MM.1S (cell line): ENCODE measurements at places on chromosomes 1 and 21.

GRCh38 chr1:197127246-197127912 is 19.1 kb downstream of the ASPM start:
- DNase-seq = no peak

GRCh38 chr21:34129901-34130715 is 56.7 kb downstream of the MRPS6 start:
- no peak for DNase-seq

DNA sequence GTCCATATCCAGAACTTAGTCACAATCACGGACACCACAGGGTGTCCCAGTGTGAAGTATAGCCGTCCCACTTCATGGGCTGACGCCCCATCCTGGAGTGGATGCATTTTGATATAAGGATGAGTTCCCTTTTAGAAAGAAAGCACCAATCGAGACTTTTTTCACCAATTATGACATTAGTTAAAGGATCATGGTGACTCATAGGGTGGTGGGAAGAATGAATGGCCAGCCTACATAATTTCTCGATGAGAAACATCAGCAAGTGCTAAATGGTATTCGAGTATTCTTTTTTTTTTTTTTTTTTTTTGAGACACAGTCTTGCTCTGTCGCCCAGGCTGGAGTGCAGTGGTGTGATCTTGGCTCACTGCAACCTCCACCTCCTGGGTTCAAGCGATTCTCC is 38.5 kb upstream of the USP1 start:
- DNase-seq = no peak

DNA sequence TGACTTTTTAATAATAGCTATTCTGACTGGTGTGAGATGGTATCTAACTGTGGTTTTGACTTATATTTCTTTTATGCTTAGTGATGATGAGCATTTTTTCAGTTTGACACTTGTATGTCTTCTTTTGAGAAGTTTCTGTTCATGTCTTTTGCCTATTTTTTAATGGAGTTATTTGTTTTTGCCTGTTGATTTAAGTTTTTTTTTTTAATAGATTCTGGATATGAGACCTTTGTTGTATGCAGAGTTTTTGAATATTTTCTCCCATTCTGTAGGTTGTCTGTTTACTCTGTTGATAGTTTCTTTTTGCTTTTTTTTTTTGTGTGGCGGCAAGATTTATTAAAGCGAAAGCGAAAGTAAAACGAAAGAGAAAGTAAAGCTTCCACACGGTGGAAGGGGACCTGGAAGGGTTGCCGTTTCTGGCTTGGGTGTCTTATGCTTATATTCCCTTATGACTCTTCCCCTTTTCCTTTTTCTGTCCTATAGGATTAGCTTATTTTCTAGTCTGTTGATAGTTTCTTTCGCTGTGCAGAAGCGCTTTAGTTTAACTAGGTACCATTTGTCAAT is 67.6 kb downstream of the TBX19 start:
- peak; percentile 83 for DNase-seq

DNA sequence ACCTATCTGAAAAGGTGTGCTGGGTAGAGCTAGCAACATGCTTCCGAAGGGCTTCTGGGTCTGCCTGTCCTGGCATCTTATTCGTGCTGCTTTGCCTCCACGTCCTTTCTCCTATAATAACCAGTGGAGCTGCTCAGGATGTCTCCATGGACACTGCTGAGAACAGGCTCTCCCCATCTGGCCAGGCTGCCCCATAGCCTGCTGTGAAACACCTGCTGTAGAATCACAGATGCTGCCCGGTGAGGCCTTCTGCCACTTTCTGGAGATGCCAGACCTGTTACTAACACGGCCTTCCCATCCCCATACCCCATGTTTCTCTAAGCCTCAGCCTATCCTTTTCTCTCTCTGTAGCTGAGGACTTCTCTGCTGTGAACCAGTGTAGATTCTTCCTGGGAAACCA is 120.5 kb downstream of the IER5 start:
- DNase-seq = no peak

- no peak for DNase-seq
Observed at GRCh38 chr21:45639206-45640000, 4.1 kb upstream of the PCBP3 start.

DNA sequence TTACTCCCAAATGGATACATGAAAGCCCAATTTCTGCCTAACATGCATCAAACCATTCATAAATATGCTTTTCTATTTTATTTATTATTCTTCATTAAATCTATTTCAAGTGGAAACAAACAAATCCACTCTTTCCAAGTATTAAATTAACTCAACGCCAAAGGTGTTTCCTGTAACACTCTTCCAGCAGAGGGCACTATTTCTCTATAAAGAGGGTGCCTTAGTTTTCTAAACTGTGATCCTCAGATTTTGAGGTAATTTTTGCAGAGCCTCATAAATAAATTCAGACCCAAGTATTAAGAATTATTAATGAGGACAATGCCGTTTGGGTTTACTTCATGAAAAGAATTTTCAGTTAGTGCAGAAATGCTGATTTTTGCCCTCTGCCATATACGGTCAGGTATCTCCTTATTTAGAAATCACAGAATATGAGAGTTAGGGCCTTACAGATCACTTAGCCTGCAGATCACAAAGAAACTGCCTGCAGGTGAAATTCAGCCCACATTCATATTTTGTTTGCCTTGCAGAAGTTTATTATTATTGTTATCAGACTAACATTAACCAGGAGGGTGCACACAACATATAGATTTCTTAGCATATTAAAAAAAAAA is 40.1 kb upstream of the MYSM1 start:
- peak; percentile 68 for DNase-seq

DNA sequence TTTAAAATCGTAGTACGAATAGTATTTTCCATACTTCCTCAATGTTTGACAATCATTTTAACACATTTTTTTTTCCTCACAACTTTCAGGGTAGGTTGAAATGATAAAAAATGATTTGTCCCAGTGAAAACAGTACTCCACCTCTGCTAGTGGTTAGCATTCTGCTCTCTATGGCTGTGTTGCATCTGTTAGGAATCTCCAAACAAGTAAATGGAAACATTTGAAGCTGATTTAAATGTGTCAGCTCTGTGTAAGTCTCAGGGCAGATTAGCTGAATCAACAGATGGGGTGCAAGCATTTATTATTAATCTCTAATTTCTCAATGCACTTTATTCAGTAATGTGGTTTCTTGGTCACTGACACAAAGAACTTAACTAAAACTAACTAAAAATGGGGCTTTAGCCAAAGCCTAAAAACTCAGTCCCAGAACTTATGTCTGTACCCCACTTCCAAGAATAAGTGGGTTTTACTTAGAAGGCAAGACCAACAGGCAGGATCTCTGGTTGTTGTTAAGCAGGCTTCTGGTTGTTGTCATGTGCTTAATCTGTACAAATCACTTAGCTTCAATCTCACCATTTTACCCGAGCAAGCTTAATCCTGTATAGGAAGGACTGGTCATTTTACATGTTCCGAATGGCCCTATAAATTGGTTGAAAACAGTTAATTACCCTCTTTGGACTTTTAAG is 67.8 kb downstream of the PRRX1 start:
- no peak for DNase-seq

GRCh38 chr1:212089560-212090163 is 54.1 kb downstream of the DTL start:
- no peak for DNase-seq

DNA sequence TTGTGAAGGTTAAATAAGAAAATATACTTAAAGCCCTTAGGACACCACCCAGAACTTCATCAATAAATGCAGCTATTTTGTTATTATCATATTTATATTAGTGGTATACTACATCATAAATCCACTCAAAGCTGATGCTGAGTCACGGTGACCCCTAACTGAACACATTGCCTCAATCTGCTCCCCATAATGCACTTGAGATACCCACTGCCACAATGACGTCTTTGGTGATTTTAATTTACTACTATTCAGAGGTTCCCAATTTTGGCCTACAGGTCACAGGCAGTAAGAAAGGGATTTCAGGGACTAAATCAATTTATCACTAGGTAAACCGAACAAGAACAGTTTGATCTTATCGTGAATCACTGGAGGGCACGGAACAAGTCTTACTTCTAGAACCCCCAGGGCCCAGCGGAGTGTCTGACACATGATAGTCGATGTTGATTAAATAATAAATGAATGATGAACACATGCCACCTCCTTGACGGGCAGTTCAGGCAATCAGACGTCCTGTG is 493 bp upstream of the CHD1L start:
- DNase-seq = no peak

DNA sequence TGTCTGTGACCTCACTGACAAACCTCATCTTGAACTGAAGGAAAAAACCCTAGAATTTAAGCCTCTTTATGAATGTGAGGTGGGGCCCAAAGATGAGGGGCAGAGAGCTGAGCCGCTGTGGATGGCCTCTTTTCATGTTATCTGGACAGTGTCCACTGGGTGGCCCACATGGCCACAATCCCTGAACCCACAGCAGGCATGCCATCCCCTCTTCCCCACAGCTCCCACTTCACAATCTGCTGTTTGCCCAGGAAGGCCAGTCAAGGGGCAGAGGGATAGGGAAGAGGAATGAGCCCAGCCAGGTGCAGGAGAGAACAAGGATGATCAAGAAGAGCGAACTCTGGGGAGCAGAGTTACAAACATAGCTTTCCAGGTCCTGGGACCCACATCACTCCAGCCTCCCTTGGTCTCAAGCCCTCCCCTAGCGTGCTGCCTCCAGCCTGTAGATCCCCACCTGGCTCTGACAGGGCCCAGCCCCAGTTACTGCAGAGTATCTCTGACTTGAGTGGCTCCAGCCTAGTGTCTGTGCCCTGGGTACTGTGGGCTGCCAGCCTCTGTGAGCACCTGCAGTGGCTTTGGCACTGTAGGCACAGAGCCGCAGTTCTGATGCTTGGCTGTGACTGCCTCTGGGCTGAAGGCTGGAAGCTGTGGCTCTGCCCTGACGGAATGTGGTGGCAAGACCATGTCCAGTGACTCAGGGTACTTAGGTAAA is 1.9 kb upstream of the SLFNL1 start:
- DNase-seq = no peak

GRCh38 chr1:168135921-168136708 is 615 bp downstream of the GPR161 start:
- no peak for DNase-seq

DNA sequence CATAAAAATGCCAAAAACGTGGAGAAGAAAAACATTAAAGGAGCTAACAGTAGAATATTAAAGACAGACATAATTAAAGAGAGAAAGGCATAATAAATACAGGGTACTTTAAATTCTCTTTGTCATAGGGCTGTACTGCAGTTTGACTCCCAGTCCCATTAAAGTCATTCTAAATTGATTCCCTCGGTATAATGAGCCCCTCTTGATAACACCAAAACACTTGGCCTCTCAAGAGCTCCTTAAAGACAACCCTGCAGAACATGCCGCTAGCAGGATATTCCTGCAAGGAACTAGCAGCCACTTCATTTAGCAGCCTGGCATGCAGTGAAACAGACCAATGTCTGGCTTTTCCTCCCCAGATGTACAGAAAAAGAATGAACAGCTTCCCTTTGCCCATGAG is 273.8 kb upstream of the ESRRG start:
- DNase-seq = no peak

DNA sequence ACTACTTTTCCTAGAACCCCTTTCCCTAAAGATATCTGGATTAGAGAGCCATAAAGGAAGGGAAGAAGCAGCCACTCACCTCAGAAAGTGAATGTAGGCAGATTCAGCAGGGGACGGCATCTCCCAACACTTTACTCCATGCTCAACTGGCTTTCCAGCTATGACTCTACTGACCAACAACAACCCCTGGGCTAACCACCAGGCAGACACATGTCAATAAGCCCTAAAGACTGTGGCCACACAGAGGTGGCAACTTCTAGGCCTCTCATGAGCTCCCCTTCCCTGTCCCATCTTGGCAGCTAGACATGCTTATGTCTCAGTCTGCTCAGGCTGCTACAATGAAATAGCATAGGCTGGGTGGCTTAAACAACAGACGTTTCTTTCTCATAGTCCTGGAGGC is 214.0 kb upstream of the ZP4 start:
- no peak for DNase-seq

GRCh38 chr1:44367944-44368343 is 12.9 kb upstream of the ERI3 start:
- no peak for DNase-seq

DNA sequence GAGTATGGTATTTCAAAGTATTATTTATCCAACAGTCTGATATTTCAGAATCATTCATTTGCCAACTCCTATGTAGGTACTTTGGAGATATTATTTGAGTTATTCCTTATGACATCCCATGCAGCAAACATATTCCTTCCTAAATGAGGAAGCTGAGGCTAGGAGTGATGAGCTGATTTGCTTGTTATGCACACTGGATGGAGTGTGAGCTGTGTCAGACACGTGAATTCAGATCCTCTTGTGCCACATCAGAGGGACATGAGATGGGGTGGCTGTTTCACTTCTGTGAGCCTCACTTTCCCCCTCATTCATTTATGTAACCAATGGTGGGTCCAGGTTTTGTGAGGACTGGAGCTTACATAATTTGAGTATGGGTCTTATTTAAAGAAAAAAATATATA is 215.9 kb downstream of the DISC1 start:
- no peak for DNase-seq

GRCh38 chr1:154962156-154962749 is 671 bp upstream of the PYGO2 start:
- DNase-seq = peak; percentile 81

GRCh38 chr21:45308194-45309068 is 20.7 kb upstream of the POFUT2 start:
- DNase-seq = no peak

DNA sequence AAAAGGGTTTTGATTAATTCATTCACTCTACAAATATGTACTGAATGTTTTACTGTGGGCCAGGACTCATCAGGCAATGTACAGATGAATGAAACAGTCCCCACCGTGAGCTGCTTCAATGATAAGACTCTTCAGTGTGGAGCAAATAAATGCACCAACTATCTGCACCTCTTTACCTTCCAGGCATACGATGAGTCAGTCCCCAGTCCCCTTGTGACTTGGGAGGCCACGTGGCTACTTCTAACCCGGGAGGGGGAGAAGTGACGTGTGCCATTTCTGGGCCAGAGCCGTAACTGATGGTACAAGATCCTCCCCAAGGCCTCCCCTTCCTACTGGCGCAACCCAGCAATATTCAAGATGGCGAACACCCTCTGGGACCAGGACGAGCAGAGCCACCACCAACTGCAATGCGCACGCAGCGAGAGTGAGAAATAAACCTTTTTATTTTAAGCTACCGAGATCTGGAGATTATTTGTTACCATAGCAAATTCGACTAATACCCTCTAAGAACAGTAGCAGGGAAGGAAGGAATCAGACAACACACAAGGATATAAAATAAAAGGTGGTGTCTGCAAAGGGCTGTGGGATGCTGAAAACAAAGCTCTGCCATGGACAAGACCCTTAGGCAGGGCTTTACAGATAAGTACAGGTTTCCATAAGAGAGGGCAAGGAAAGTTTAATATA is 74.5 kb downstream of the NPHP4 start:
- DNase-seq = no peak
